Smooth muscle cell of the pulmonary artery (primary cell): ENCODE measurements at places on chromosomes 7 and 10. TPM values are rescaled to one million over a fixed set of nuclear protein-coding genes. Genes with fewer than 3 reads are reported as not detected.

HOXA6 gene
- total RNA-seq, result 1.4 TPM in 1 of 2 replicates, not detected in the other

AOAH gene
- not detected in 2 replicates for total RNA-seq

EBLN1 gene
- not detected in 2 replicates for total RNA-seq

NPFFR1 gene
- total RNA-seq, result not detected in 2 replicates

UNC5B gene
- 38.6 and 84.2 TPM in 2 replicates for total RNA-seq

TMEM196 gene
- total RNA-seq, result not detected in 2 replicates

ARHGEF35 gene
- total RNA-seq, result 0.63 and 1.3 TPM in 2 replicates

FBXO24 gene
- total RNA-seq, result 0.13 and 0.20 TPM in 2 replicates

ADRA2A gene
- 0.20 and 2.0 TPM in 2 replicates for total RNA-seq

SUGCT gene
- 8.4 and 18.9 TPM in 2 replicates for total RNA-seq

ZNF487 gene
- total RNA-seq, result 4.4 and 10.1 TPM in 2 replicates

EMX2 gene
- 0.65 TPM in 1 of 2 replicates, not detected in the other for total RNA-seq

SLC39A12 gene
- not detected in 2 replicates for total RNA-seq

HKDC1 gene
- total RNA-seq, result 0.78 and 6.8 TPM in 2 replicates

DRGX gene
- total RNA-seq, result not detected in 2 replicates

ZCCHC24 gene
- 27.8 and 33.8 TPM in 2 replicates for total RNA-seq

ADAM8 gene
- total RNA-seq, result 1.5 and 2.7 TPM in 2 replicates

ENTPD1 gene
- total RNA-seq, result 0.92 and 2.7 TPM in 2 replicates

SLC35G1 gene
- 2.9 and 3.9 TPM in 2 replicates for total RNA-seq

FEZF1 gene
- not detected in 2 replicates for total RNA-seq

BRI3 gene
- 104 and 180 TPM in 2 replicates for total RNA-seq

ZNF488 gene
- 0.13 TPM in 1 of 2 replicates, not detected in the other for total RNA-seq

SCIN gene
- total RNA-seq, result 0.23 and 1.2 TPM in 2 replicates

TFPI2 gene
- total RNA-seq, result 59.6 and 154 TPM in 2 replicates

ZNF365 gene
- 6.0 and 11.0 TPM in 2 replicates for total RNA-seq

GPR22 gene
- total RNA-seq, result not detected in 2 replicates

LRMDA gene
- total RNA-seq, result 1.0 and 2.5 TPM in 2 replicates

TUBB8 gene
- not detected in 2 replicates for total RNA-seq

NOBOX gene
- total RNA-seq, result not detected in 2 replicates

GPER1 gene
- total RNA-seq, result 3.2 and 5.3 TPM in 2 replicates

ARHGEF5 gene
- total RNA-seq, result 2.0 and 2.4 TPM in 2 replicates

ITPRID1 gene
- total RNA-seq, result not detected in 2 replicates

AGBL3 gene
- 0.66 and 0.91 TPM in 2 replicates for total RNA-seq

SPAM1 gene
- total RNA-seq, result not detected in 2 replicates

PRRT4 gene
- 0.13 TPM in 1 of 2 replicates, not detected in the other for total RNA-seq

EN2 gene
- total RNA-seq, result not detected in 2 replicates

CPA2 gene
- not detected in 2 replicates for total RNA-seq

IKZF1 gene
- total RNA-seq, result not detected in 2 replicates

SLC18A3 gene
- not detected in 2 replicates for total RNA-seq

SPOCK2 gene
- 0.26 and 0.69 TPM in 2 replicates for total RNA-seq

SLC26A5 gene
- not detected in 2 replicates for total RNA-seq

MKI67 gene
- 3.3 and 7.4 TPM in 2 replicates for total RNA-seq

CLRN3 gene
- total RNA-seq, result not detected in 2 replicates

NKX2-3 gene
- total RNA-seq, result not detected in 2 replicates

HABP2 gene
- total RNA-seq, result not detected in 2 replicates

MRLN gene
- total RNA-seq, result not detected in 2 replicates

WBP1L gene
- total RNA-seq, result 80.4 and 91.5 TPM in 2 replicates

SND1 gene
- 203 and 212 TPM in 2 replicates for total RNA-seq

TRIM74 gene
- total RNA-seq, result 0.23 TPM in 1 of 2 replicates, not detected in the other

GARIN1A gene
- 1.3 and 1.4 TPM in 2 replicates for total RNA-seq

TYW1B gene
- 1.5 and 3.7 TPM in 2 replicates for total RNA-seq

CALML3 gene
- not detected in 2 replicates for total RNA-seq

SLC26A4 gene
- total RNA-seq, result 0.56 and 1.2 TPM in 2 replicates

KAZALD1 gene
- 26.8 and 29.1 TPM in 2 replicates for total RNA-seq

GPC2 gene
- total RNA-seq, result 1.0 and 1.6 TPM in 2 replicates

HYAL4 gene
- not detected in 2 replicates for total RNA-seq

GRB10 gene
- total RNA-seq, result 57.1 and 63.6 TPM in 2 replicates

PDE6C gene
- not detected in 2 replicates for total RNA-seq

WEE2 gene
- total RNA-seq, result not detected in 2 replicates

MYL10 gene
- not detected in 2 replicates for total RNA-seq
